ENCODE measurements at places on chromosomes 1 and 21.

DNA sequence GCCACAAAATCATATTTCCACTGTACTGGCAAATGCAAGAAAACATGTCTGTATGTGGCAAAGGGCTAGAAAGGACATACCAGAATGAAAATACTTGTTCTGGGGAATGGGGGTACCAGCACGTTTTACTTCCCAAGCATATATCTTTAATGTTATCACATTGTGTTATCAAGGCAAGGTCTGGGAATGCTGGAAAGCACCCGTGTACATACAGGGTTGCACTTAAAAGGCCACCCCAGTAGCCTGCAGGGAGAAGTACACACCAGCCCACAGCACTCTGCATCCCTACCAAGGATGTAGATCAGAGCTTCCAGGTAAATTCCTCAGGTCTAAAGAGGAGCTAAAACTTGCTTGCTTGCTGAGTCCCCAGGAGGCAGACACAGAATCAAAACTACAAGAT lies 381.8 kb downstream of the RRAGC start:
- H3K27ac ChIP-seq, result no peak overlapping the region
- H3K36me3 ChIP-seq, result no peaks in the 10 kb centered on the region
- no peak for DNase-seq
- no peaks in the 10 kb centered on the region for H3K27me3 ChIP-seq

DNA sequence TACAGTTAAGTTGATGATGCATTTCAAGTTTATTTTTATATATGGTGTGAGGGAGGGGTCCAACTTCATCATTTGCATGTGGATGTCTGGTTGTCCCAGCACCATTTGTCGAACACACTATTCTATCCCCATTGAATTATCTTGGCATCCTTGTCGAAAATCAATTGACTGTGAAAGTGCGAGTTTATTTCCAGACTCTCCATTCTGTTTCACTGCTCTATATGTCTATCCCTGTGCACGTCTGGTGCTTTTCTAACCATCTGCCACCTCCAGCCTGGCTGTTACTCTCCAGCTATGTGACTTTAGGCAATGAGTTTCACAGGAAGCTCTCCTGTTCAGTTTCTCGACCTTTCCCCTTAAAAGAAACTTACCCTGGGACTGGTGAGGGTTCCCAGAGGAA lies 137.1 kb upstream of the KLHDC7A start:
- H3K4me1 ChIP-seq, result no peaks in the 10 kb centered on the region
- no peak for DNase-seq
- no peak overlapping the region for H3K4me3 ChIP-seq
- H3K27ac ChIP-seq, result no peak overlapping the region
- no peaks in the 10 kb centered on the region for H3K36me3 ChIP-seq

DNA sequence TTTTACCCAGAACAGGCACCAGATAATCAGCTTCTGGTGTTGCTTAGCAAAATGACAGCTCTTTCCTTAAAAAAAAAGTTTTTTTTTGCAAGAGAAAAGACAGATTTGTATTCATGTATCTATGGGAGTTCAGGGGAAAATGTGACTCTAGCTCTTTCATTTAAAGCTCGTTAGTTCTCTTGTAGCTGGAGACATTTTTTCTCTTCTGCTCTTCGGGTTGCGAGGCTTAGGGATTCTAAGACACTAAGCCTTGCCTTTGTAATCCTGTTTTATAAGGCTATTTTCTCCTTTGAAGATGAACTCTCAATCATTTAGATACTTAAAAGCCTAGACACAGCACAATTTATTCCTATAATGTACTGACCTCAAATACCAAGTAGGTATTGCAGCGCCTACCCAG lies 40.3 kb upstream of the EDARADD start:
- no peaks in the 10 kb centered on the region for H3K36me3 ChIP-seq
- DNase-seq, result no peak
- no peaks in the 10 kb centered on the region for H3K4me1 ChIP-seq
- H3K4me3 ChIP-seq, result no peak overlapping the region

GRCh38 chr1:47983691-47984090 lies 13.5 kb downstream of the TRABD2B start:
- H3K36me3 ChIP-seq, result no peaks in the 10 kb centered on the region
- H3K27me3 ChIP-seq, result peaks cover 4% of the 10 kb centered on the region
- no peak for DNase-seq
- no peaks in the 10 kb centered on the region for H3K4me1 ChIP-seq

DNA sequence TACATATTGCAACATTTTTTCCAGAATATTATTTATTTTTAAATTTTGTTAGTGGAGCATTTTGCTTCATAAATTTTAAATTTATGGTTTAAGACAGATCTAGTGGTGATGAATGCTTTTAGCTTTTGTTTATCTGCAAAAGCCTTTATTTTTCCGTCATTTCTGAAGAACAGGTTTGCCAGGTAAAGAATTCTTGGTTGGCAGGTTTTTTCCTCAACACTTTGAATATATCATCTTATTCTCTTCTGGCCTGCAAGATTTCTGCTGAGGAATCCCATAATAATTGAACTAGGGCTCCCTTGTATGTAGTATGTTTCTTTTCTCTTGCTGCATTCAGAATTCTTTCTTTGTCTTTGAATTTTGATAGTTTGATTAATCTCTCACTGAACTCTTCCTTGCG lies 50.8 kb upstream of the SAMD13 start:
- no peaks in the 10 kb centered on the region for H3K4me1 ChIP-seq
- no peak for DNase-seq
- H3K27ac ChIP-seq, result no peak overlapping the region
- H3K4me3 ChIP-seq, result no peak overlapping the region

GRCh38 chr21:42016364-42016985 lies 6.3 kb upstream of the ZBTB21 start:
- DNase-seq, result no peak
- no peak overlapping the region for H3K27ac ChIP-seq
- no peak overlapping the region for H3K4me3 ChIP-seq
- no peaks in the 10 kb centered on the region for H3K27me3 ChIP-seq
- no peaks in the 10 kb centered on the region for H3K36me3 ChIP-seq

DNA sequence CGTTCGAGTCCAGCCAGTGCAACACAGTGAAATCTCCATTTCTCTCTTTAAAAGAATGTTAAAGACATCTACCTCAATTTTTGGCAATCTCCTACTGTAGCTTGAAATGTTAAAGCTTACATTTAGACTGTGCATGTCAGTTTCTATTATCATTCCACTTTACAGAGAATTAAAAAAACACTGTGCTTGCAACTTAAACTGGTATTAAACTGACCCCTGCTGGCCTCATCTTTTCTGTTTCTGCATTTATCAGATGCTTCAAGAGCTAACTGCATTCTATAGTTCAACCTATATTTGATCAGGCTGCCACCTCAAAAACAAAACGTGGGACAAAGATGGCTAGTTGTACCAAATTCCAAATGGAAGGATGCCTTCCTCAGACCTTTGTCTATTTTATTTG lies 226.5 kb downstream of the SMYD3 start:
- H3K4me1 ChIP-seq, result no peaks in the 10 kb centered on the region
- no peak overlapping the region for H3K27ac ChIP-seq
- H3K27me3 ChIP-seq, result no peaks in the 10 kb centered on the region
- no peak for DNase-seq
- H3K36me3 ChIP-seq, result no peaks in the 10 kb centered on the region

GRCh38 chr1:205091043-205091740 lies 6.9 kb upstream of the TMEM81 start:
- no peak overlapping the region for H3K27ac ChIP-seq
- H3K36me3 ChIP-seq, result peaks cover 65% of the 10 kb centered on the region
- no peaks in the 10 kb centered on the region for H3K4me1 ChIP-seq

DNA sequence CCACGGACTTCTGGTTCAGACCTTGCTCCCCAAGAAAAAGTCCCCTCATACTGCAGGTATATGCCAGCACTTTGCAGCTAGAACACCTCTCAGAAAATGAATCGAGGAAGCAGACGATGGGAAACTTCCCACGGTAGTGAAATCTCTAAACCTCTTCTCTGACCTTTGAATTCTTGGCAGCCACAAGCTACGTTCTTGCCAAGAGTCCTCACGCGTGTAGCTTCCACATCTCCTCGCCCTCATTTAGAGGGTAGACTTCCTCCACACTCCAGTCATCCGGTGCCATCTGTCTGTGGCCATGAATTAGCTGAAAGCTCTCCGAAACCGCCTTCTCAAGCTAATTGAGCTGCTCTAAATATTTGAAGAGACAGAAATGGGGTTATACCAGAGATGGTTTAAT lies 127.8 kb downstream of the RGS7 start:
- no peak for DNase-seq
- no peaks in the 10 kb centered on the region for H3K27me3 ChIP-seq
- no peaks in the 10 kb centered on the region for H3K4me1 ChIP-seq
- H3K27ac ChIP-seq, result no peak overlapping the region
- no peaks in the 10 kb centered on the region for H3K36me3 ChIP-seq
- no peak overlapping the region for H3K4me3 ChIP-seq

GRCh38 chr21:44767834-44768831 lies 33.5 kb downstream of the UBE2G2 start:
- H3K27me3 ChIP-seq, result no peaks in the 10 kb centered on the region
- H3K4me3 ChIP-seq, result no peak overlapping the region
- peaks cover 16% of the 10 kb centered on the region for H3K4me1 ChIP-seq
- no peak for DNase-seq
- H3K27ac ChIP-seq, result no peak overlapping the region

DNA sequence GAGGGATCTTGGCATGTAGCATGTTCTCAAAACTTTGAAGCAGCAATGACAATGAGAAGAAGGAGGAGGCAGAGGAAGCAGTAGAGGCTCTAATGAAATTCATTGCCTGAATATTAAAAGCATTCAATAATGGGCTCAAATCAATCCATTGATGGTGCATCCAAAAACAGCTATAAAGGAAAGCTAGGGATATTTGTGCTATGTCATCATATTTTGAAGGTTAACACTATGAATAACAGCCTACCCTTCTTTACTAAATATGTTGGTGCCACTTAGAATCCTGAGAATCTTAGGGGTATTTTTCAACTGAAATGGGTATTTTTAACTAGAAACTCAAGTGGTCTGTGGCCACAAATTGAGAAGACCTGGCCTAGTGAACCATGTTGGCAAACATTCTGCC lies 153.7 kb downstream of the SETD4 start:
- no peaks in the 10 kb centered on the region for H3K4me1 ChIP-seq
- H3K36me3 ChIP-seq, result no peaks in the 10 kb centered on the region
- no peak overlapping the region for H3K4me3 ChIP-seq
- H3K27ac ChIP-seq, result no peak overlapping the region

DNA sequence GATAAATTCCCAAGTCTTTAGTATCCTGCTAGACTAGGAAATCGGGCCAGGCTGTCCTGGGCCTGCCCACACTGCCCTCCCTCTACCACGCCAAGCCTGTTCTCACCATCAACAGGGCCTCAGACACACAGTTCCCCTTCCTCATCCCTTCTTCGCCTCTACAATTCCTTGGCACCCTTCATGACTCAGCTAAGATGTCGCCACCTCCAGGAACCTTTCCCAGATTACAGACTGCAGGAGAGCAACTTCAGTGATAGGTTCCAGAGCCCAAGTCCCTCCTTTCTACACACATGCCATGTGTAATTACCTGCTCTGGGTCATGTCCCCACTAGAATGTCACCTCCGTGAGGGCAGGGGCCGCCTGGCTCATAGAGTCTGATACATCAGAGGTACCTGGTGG lies 3.3 kb downstream of the RIMS3 start:
- peaks cover 8% of the 10 kb centered on the region for H3K4me1 ChIP-seq
- DNase-seq, result no peak
- H3K4me3 ChIP-seq, result no peak overlapping the region
- no peaks in the 10 kb centered on the region for H3K27me3 ChIP-seq
- H3K27ac ChIP-seq, result no peak overlapping the region

- DNase-seq, result no peak
- H3K36me3 ChIP-seq, result no peaks in the 10 kb centered on the region
- H3K27me3 ChIP-seq, result peaks cover 5% of the 10 kb centered on the region
- H3K4me3 ChIP-seq, result no peak overlapping the region
- no peak overlapping the region for H3K27ac ChIP-seq
These were observed 14.9 kb upstream of the SLAMF9 start for GRCh38 chr1:159968901-159969300.

DNA sequence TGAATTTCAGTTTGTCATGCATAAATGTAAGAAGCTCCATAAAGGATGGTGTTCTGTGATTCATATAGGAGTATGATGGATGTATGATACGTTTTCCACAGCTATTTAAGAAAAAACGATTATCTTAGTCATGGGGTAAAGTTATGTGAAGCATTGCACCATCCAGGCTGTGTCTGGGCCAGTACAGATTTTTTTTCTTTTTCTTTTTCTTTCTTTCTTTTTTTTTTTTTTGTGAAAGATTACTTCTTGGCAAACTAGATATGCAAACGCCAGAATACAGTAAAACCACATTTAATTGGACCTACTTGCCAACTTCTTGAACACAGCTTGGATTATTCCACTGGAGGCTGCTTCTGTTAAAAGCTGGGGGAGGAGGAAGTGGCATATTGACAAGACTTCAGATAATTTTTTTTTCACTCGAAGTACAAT lies 14.9 kb downstream of the ZBTB18 start:
- H3K27me3 ChIP-seq, result no peaks in the 10 kb centered on the region
- H3K4me3 ChIP-seq, result no peak overlapping the region
- H3K36me3 ChIP-seq, result no peaks in the 10 kb centered on the region
- no peaks in the 10 kb centered on the region for H3K4me1 ChIP-seq
- no peak for DNase-seq

DNA sequence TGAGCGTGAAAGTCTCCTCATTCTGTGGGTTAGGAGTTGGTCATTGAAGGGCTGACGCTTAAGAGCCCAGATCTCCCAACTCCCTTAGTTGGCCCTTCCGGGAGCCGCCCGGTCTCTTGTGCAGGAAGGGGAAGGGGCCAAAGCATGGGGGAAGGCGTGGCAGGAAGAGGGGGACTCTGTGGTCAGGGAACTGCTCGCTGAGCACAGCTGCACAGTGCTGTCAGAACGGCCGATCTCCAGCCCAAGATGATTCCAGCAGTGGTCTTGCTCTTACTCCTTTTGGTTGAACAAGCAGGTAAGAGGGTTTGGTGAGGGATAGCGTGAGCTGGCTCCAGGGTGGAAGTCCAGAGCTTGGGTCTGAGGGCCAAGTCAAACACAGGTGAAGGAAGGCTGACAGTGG lies at the start of gene FCER1G:
FCER1G (plus strand) TSS at position 220 of the 400 bp plus-strand sequence; CDS start at position 247, 27 bp downstream.
- H3K4me3 ChIP-seq, result no peak within 1 kb of the TSS
- H3K36me3 ChIP-seq, result peaks cover 43% of the 10 kb centered on the region
- no peaks in the 10 kb centered on the region for H3K27me3 ChIP-seq
- no peak for DNase-seq
- H3K27ac ChIP-seq, result no peak within 1 kb of the TSS
- H3K4me1 ChIP-seq, result peaks cover 3% of the 10 kb centered on the region

DNA sequence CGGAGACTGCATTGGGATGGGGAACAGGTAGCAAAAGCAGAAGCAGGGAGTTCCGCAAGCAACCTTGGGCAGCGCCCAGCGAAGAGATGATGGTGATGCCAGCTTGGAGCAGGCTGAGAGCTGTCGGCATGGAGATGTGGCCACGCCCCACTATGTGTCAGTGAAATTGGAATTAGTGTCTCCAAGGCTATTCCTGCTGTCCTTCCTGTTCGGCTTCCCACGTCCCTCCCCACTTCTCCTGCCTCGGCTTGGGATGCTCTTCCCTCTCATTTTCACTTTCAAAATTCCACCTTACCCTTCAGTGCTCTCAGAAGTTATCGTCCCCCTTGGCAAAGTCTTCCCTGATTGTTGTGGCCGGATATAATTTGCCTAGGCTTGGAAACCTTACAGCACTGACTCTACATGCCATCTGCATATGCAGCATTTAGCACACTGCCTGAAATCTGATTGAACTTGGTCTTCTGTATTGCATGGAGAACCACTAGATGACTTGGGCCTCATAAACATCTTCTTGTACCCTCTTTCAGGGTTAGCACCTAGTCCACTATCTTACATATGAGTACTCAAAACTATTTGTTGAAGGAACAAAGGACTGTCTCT lies 270.7 kb upstream of the RUNX1 start:
- no peaks in the 10 kb centered on the region for H3K27me3 ChIP-seq
- DNase-seq, result no peak
- no peaks in the 10 kb centered on the region for H3K36me3 ChIP-seq
- H3K27ac ChIP-seq, result no peak overlapping the region
- no peaks in the 10 kb centered on the region for H3K4me1 ChIP-seq
